ENCODE measurements at places on chromosomes 1 and 21.

- DNase-seq, result peak; percentile 95
These were observed 40.4 kb downstream of the CASZ1 start for GRCh38 chr1:10755970-10756521.

GRCh38 chr1:23799570-23800399 is 769 bp downstream of the GALE start:
- DNase-seq, result peak; percentile 70

DNA sequence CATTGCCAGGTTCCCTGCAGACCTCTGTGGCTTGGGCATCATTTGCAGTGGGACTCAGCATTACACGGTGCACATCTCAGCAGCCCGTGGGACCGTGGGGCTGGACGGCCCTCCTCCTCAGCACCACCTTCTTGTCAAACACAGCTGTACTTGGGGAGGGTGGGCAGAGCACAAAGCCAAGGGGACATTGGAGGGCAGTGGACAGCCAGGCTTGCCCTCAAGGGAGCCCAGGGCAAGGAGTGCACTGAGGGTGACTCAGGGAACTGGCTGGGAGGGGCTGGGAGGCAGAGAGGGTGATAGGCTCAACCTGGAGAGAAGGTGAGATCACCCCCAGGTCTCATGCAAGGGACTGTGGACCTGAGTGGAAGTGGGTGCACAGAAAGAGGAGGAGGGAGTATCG is 3.4 kb downstream of the CAPN9 start:
- no peak for DNase-seq

DNA sequence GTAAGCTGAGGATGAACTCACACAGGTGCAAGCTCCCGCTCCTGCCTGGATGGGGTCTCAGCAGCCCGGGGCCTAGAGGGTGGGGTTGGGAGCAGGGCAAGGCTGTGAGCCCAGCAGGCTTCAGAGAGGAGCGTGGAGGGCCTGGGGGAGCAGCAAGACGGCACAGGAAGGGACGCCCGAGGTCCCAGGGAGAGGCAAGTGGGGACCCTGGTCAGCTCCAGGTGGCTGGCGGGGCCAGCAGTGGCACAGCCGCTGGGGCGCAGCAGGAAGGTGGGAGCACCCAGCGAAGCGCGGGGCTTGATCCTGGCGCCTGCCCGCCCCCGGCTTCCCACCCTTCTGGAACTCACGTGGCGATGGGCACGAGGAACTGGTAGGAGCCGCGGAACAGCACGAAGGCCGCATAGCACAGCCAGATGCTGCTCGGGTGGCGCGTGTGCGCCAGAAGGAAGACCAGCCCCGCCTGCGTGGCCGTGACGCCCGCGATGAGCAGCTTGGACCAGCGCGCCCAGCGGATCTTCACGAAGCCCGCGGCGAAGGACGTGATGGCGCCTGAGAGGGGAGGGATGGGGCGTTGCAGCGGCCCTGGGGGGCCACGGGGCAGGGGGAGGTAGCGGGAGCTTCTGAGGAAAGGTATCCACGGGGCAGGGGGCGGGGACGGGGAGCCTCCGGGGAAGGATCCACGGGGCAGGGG is 11.7 kb downstream of the SLC19A1 start:
- no peak for DNase-seq

- DNase-seq, result no peak
These were observed 91.8 kb downstream of the FOXD2 start for GRCh38 chr1:47529520-47530098.

DNA sequence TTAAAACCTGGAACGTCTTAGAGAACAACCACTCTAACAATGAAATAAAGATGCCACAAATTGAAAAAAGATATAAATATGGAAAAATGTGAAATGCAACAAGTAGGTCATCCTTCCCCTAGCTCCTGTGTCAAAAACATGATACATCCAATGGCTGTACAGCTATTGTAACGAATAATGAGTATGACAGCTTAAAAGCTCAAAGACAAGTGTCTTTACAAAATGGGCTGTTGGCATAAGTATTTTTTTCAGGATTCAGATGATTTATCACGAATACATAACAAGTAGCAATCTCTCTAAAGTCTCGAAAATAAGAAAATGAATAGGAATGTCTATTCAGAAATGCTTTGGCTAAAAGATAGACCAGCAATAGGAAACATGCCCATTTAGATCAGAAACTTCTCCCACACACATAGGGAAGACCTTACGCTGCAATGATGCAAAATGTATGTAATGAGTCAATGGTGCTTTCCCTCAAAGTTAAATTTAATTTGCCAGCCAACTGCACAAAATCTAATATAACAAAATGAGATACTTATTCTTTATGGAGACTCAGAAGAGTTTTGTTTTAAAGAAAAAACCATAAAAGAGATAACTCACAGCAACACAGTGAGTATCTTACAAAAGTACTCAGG is 8.3 kb downstream of the TGFBR3 start:
- no peak for DNase-seq

GRCh38 chr1:39688706-39689105 is 2.5 kb downstream of the HPCAL4 start:
- no peak for DNase-seq

DNA sequence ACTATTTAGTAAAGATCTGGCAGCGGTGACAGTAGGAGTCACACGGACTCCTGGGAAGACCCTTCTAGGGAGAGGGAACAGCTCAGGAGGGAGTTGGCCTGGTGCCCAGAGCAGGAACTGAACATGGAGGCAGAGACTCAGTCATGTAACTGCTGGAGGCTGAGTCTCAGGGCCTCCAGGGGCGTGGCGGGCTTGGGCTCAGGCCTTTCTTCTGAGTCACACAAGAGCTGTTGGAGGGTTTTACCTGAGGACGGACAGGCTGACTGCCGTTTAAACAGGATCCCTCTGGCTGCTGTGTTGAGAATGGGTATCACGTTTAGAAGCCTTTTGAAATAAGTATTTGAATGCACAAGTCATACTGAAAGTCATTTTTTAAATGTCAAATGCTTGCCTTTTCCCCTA is 7.2 kb upstream of the ETS2 start:
- no peak for DNase-seq

DNA sequence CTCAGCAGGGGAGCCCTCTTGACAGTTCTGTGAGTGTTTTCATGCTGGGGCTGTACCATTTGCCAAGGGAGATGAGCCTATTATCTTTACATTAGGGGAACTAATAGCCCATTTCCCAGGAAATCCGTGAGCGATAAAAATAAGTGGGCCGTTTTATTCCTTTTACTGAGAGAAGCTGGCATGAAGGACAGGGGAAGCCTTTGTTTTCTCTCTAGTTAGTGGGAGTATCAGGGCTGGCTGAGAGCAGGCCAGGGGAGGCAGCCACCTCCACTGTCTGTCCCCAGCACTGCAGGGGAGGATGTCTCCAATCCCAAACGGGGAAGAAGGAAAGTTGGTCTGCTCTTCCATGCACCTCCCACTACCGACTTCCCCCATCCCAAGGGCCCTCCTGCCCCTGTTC is 2.5 kb downstream of the UBL4B start:
- no peak for DNase-seq

DNA sequence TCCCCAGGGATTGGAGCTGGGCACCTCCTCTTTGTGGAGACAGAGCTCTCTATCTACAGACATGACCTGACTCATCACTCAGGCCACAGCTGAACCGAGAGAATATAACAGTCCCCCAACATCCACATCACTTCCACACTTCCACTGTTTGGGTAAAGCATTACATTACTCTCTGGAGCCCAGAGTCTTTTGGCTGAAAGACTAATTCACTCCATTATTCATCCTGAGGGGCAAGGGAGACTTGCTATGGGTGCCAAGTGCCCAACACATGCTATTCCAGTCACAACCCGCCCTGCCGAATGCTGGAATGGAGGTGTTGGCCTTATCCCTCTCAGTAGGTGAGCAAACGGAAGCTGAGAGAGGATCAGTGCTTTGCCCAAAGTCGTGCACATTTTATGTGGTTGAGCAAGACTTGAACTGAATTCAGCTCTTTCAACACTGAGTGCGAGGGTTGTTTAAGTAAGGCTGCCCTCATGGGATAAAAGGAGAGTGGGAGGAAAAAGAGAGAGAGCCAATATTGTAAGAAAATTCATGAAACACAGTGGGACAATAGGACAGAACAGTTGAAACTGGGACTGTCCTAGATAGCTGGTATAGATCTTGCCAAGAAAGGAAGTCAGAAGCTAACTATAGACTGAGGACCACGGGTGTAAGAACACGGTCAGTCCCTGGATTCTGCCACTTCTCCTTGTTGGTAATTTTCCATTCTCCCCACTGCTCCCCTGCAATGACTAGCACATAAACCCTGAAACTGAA is 13.5 kb upstream of the CHI3L1 start:
- no peak for DNase-seq

GRCh38 chr1:17315542-17316130 is 7.6 kb downstream of the PADI4 start:
- no peak for DNase-seq

GRCh38 chr1:23354245-23354644 is 10.2 kb upstream of the HNRNPR start:
- no peak for DNase-seq

GRCh38 chr1:229318056-229318455 is 24.8 kb downstream of the CCSAP start:
- no peak for DNase-seq

GRCh38 chr1:79657951-79658658 is 651.6 kb upstream of the ADGRL4 start:
- no peak for DNase-seq

DNA sequence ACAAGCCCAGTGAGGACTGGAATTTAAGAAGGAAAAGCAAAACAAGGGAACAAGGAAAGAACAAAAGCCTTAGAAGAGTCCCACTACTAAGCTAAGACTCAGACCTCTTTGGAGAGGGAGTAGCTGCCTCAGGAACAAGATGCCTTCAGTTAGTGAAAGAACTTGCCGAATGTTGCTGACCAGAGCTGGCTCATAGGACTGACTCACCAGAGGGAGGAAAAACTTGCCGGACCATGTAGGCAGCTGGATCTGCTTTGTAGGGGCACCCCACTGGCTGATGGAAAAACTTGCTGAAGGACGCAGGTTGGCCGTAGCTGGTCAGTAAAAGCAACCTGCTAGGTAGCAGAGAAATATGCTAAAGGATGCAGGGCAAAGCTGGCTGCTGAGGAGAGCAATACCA is 15.3 kb upstream of the ZSWIM5 start:
- no peak for DNase-seq
